ENCODE measurements at places on chromosomes 4 and X. TPM values are rescaled to one million over a fixed set of nuclear protein-coding genes. Genes with fewer than 3 reads are reported as not detected.

DNA sequence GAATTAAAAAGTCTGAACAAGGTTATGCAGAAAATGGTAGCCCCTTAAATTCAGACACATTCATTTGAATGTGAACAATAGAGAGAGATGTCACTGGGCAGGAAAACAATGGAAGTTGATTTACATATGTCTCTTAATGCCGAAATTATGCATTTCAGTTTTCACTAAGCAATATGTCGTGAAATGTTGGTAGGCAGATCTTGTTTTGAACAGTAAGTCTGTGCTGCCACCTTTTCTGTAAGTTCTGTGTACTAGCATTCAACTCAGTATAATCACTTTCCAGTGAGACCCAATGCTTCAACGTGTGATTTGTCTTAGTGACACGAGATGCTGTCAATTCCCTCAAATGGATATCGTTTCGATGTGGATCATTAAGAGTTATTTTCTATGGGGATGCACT is 222.7 kb upstream of the VCX3A start:
- no peaks in the 10 kb centered on the region for H3K36me3 ChIP-seq
- no peak overlapping the region for H3K27ac ChIP-seq
- no peak for DNase-seq
- no peak overlapping the region for H3K4me3 ChIP-seq

DNA sequence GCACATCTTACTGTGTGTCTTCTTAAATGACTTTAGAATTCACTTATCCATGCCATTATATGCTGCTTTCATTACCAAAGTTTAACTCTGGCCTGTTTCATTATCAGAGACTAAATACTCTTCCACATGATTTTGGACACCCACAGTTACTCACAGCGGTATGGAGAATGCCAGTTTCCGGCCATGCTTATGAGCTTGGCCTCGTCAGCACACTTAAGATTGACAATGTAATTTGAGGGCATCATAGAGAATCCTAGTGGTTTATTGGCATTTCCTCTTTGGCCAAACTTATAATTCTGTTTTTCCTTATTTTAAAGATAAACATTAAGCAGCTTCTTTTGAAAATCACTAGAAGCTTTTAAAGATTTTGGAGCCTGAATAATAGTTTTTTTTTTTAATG is 104.5 kb downstream of the IRF2 start:
- no peak overlapping the region for H3K4me3 ChIP-seq
- peaks cover 14% of the 10 kb centered on the region for H3K4me1 ChIP-seq
- no peak overlapping the region for H3K27ac ChIP-seq
- H3K36me3 ChIP-seq = no peaks in the 10 kb centered on the region
- DNase-seq = no peak

- H3K4me1 ChIP-seq = no peaks in the 10 kb centered on the region
- H3K36me3 ChIP-seq = no peaks in the 10 kb centered on the region
- H3K4me3 ChIP-seq = no peak overlapping the region
- DNase-seq = no peak
- H3K27ac ChIP-seq = no peak overlapping the region
Measured at GRCh38 chr4:129144755-129145206, 48.8 kb downstream of the C4orf33 start.

DNA sequence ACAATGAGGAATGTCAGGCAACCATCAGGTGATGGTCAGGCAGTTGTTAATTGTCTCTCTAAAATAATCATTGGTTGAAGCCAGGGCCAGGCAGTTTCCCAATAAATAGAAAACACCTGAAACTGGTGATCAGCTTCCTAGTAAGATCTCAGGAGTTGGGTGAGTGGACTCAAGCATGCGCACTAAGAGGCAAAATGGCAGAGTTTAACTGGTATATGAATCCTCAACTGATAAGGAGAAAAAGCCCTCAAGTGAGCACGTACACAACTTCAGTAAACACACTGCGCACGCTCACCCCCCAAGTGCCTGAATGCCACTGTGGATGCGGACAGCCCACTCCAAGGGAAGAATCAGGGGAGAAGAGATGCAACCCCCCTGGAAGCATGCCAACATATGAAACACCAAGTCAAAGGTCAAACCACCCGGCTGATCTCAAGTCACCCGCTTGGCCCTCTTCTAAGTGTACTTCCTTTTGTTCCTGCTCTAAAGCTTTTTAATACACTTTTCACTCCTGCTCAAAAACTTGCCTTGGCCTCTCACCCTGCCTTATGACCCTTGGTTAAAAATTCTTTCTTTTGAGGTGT is 39.9 kb downstream of the LNX1 start:
- H3K36me3 ChIP-seq = no peaks in the 10 kb centered on the region
- H3K27ac ChIP-seq = no peak overlapping the region
- no peaks in the 10 kb centered on the region for H3K4me1 ChIP-seq
- no peak overlapping the region for H3K4me3 ChIP-seq

GRCh38 chr4:189420572-189420971 is 520.1 kb upstream of the FRG1 start:
- DNase-seq = no peak
- no peaks in the 10 kb centered on the region for H3K36me3 ChIP-seq
- no peaks in the 10 kb centered on the region for H3K4me1 ChIP-seq
- H3K27ac ChIP-seq = no peak overlapping the region
- no peak overlapping the region for H3K4me3 ChIP-seq

GRCh38 chrX:24767557-24767956 is 73.8 kb downstream of the POLA1 start:
- DNase-seq = no peak
- no peak overlapping the region for H3K27ac ChIP-seq
- no peaks in the 10 kb centered on the region for H3K27me3 ChIP-seq
- H3K4me1 ChIP-seq = no peaks in the 10 kb centered on the region

DNA sequence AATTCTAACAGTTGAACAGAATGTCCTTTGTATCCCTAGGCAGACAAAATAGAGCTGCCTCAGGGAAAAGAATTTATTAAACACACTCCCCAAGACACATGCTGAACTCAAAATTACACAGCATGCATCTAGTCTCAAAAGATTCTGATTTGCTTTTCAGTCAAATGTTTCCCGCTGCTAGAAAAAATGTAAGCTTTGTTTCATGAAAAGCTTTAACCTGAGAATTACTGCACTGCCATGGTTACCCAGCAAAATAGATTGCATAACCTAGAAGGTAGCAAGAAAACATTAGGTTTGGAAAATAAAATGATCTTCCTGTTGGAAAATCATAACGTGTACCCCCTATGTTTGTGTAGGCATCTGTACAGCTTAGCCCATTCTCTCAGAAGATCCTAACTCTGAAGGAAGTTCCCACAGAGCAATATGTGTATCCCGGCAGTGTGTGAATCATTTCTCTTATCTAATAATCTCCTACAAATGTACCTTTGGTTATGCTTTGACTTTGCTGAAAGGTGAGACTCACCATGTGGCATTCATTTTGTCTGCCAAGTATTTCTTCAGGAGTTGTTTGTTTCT is 646.9 kb downstream of the STPG2 start:
- no peaks in the 10 kb centered on the region for H3K36me3 ChIP-seq
- DNase-seq = no peak
- no peaks in the 10 kb centered on the region for H3K27me3 ChIP-seq
- no peaks in the 10 kb centered on the region for H3K4me1 ChIP-seq

GRCh38 chr4:108053251-108053711 is 63.6 kb downstream of the HADH start:
- peaks cover 74% of the 10 kb centered on the region for H3K36me3 ChIP-seq
- peaks cover 79% of the 10 kb centered on the region for H3K4me1 ChIP-seq
- no peak overlapping the region for H3K4me3 ChIP-seq
- no peaks in the 10 kb centered on the region for H3K27me3 ChIP-seq

GRCh38 chr4:76011700-76012387 is 4.5 kb upstream of the CXCL9 start:
- no peaks in the 10 kb centered on the region for H3K36me3 ChIP-seq
- DNase-seq = no peak
- H3K27ac ChIP-seq = no peak overlapping the region

GRCh38 chr4:188701952-188702351 is 562.7 kb downstream of the TRIML1 start:
- DNase-seq = no peak
- H3K27me3 ChIP-seq = no peaks in the 10 kb centered on the region
- H3K27ac ChIP-seq = no peak overlapping the region
- H3K4me1 ChIP-seq = no peaks in the 10 kb centered on the region

DNA sequence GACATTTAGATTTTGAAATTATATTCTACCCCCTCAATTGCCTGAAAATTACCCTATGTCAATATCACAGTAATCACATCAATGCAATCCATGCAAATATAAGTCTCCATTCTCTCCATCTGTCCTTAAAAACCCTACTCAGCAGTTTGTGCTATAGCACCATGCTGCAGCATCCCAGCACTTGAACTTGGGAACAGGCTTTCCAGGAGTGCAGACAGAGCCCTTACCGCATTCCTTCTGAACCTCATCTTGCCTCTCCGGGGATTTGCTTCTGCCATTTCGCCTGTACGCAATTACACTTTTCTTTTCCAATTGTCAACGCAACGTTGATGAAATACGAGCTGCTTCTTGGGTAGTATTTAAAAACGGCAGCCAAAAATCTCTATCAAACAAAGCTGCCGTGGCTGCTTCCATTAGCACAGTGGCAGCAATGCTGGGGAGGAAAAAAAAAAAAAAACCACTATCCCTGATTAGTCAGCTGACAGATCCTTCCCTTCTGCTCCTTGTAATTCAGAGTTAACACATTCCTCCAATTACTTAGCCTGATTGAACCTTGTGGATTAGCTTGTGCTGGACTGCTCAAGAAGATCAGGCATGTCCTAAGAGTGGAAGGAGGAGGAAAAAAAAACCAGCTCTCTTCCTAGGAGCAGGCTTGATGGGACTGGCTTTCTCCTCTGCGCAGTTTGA is 65.6 kb downstream of the MCF2 start:
- H3K27me3 ChIP-seq = peaks cover 6% of the 10 kb centered on the region
- DNase-seq = no peak
- H3K4me1 ChIP-seq = peaks cover 2% of the 10 kb centered on the region
- no peaks in the 10 kb centered on the region for H3K36me3 ChIP-seq

DNA sequence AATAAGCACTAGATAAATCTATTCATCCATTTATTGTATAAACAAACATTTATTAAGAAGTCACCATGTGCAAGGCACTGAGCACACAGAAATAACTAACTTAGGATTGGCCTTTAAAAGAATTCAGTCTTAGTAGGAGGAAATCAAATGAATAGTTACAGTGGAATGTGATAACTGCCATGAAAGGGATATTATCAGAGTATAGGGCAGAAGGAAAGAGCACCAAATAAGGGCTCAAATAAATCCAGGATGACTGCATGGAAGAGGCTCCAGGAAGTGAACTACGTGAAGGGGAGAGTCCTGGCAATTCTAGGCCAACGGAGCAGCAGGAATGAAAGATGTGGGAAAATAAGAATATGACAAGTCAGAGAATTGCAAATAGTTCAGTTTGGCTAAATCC is 406.0 kb downstream of the INPP4B start:
- H3K27ac ChIP-seq = no peak overlapping the region
- H3K27me3 ChIP-seq = no peaks in the 10 kb centered on the region
- H3K36me3 ChIP-seq = peaks cover 2% of the 10 kb centered on the region
- DNase-seq = no peak
- H3K4me1 ChIP-seq = no peaks in the 10 kb centered on the region

The FRAS1 gene
- total RNA-seq = 0.08 TPM

The LSM6 gene
- 52.2 TPM for total RNA-seq

The ETDB gene
- not detected for total RNA-seq

The NPY2R gene
- not detected for total RNA-seq

The F11 gene
- total RNA-seq = not detected

All from activated CD8-positive, alpha-beta T cell treated with anti-CD3 and anti-CD28 coated beads, Interleukin-2, amount 10 ng/mL, durations not matched to agents 7 days and 5 days (primary cell).